Lower lobe of right lung (tissue), 2 donors: ENCODE measurements at places on chromosomes 7 and 10. TPM values are rescaled to one million over a fixed set of nuclear protein-coding genes. Genes with fewer than 3 reads are reported as not detected.

SPOCK2 gene
- 108 TPM for total RNA-seq

C7orf57 gene
- 1.6 TPM for total RNA-seq

TAS2R4 gene
- 2.0 TPM for total RNA-seq

OR2A7 gene
- 12.1 TPM for total RNA-seq

FRMPD2 gene
- total RNA-seq: 5.3 TPM

TMEM130 gene
- 2.9 TPM for total RNA-seq

LIPK gene
- total RNA-seq: not detected

LFNG gene
- 42.6 TPM for total RNA-seq

COL13A1 gene
- total RNA-seq: 9.2 TPM

RINT1 gene
- total RNA-seq: 14.7 TPM

GPR158 gene
- 0.12 TPM for total RNA-seq

STEAP1B gene
- 1.5 TPM for total RNA-seq

RBM33 gene
- 67.2 TPM for total RNA-seq

LSM5 gene
- total RNA-seq: 27.1 TPM

GRID1 gene
- 2.5 TPM for total RNA-seq

SPDYE6 gene
- total RNA-seq: not detected

C10orf105 gene
- total RNA-seq: 0.32 TPM

RBM17 gene
- total RNA-seq: 90.8 TPM

PDZD8 gene
- 29.4 TPM for total RNA-seq

STK31 gene
- total RNA-seq: 1.0 TPM

ASB10 gene
- total RNA-seq: not detected

HECW1 gene
- 0.06 TPM for total RNA-seq

DBF4 gene
- total RNA-seq: 11.5 TPM

SFMBT2 gene
- total RNA-seq: 22.3 TPM
